Lower leg skin (tissue), 4 donors: ENCODE measurements at places on chromosomes 2 and 18.

DNA sequence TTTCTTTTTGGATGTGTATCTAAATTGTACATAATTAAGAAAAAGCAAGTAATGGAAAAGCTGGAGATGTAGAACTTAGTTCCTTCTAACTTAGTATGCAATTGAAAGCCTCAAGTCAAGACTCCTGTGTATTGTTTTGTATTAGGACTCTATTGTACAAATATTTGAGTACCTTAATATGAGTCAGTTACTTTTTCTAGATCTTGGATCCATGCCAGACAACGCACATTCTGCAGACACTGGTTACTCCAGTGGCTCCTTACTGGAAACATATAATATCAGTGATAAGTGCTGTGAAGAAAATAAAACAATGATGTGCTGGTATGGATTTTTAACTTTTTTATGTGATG lies 1.5 kb downstream of the SLC39A10 start:
- DNase-seq = no peak

- DNase-seq = no peak
These were observed 6.7 kb upstream of the LCT start for GRCh38 chr2:135843671-135844070.

DNA sequence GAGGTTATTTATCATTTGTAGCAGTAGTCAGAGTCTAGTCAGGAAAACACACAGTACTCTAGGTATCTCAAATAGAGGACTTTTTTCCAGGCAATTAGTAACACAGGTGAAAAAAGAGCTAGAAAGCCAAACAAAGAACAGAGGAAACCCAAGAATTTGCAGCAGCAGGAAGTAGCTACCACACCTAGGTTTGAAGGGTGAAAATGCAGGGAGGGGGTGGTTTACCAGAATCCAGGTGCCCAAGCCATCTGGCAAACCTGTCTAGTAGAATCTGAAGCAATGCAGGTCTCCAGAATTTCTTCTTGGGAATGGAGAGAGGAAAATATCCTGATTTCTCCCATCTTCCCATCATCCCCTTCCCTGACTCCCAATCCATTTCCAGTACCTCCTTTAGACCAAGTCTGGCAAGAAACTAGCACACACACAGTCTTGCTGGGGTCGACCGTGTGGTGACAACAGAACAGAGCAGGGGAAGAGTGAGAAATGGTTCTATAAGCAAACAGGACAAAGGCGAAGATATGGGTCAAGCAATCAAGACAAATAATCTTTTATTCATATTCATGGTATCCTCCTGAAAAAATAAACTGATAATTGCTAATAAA lies 231.9 kb upstream of the MMADHC start:
- no peak for DNase-seq

DNA sequence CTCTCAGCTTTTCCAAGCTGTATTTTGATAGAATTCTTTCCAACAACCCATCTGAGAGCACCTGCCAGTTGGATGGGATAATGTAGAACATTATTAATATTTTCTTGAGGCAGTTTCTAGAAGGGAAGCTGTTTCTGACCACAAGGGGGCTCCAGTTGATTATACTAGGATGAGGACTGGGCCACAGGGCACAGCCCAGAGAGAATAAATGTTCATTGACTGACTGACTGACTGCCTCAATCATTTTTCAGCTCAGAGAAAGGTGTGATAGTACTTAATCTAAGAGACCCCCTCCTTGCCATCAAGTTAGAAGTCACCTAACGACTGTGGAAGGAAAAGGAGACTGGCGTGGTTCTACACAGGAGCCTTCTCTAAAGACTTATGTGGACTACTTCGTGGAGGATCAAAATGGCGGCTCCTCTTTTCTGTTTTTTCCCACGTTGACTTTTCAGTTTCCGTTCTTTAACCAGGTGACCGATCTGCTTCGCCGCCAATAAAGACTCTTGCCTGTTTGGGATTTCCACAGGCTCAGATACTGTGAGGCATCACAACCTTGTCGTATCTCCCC lies 31.9 kb upstream of the CREG2 start:
- peak; percentile 54 for DNase-seq

DNA sequence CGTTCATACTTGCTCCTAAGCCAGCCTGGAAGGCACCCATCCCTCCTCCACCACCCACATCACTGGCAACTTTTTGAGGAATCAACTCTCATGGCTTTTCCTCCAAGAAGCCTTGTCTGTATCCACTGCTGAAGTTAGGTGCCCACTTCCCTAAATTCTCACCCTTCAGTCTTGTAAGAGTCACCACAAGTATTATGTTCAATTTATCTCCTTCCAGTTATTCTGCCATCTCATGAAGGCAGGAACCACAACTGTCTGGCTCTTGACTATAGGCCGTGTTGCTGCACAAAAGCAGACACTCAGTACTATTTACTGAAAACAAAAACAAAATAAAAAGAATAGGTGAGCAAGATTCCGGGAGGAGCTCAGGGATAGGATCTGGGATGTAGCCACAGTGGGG lies 234.8 kb downstream of the CYRIA start:
- no peak for DNase-seq

- no peak for DNase-seq
These were observed 209.4 kb upstream of the TRIB2 start for GRCh38 chr2:12507295-12507694.

- no peak for DNase-seq
These were observed 59.1 kb downstream of the CMPK2 start for GRCh38 chr2:6806604-6807003.

- no peak for DNase-seq
These were observed 123.0 kb downstream of the MAP4K4 start for GRCh38 chr2:101820519-101820918.

- DNase-seq = peak; percentile 81
These were observed 60.0 kb upstream of the OTOS start for GRCh38 chr2:240200230-240201051.

GRCh38 chr2:227006189-227006897 lies 157.7 kb downstream of the COL4A4 start:
- no peak for DNase-seq

DNA sequence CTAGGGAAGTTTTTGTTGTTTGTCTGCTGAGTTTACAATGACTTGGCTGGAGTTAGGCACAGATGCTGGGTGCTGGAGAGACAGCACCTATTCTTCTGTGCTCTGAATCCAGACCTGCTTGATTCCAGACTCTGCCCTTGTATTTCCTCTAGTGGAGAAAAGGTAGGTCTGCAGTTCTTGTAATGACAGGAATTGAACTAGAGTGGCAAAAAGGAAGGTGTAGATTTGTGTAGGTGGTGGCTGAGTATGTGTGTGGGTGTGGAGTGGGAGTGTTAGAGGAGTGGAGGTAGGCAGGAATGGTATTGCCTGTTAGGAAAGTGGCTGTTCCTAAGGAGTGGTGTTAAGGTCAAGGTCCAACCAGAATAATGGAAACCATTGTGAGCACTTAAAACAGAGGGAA lies 71.9 kb upstream of the LYPD6 start:
- DNase-seq = no peak

GRCh38 chr2:157439824-157440186 lies 4.1 kb downstream of the CYTIP start:
- DNase-seq = no peak

GRCh38 chr2:229521576-229521975 lies 192.8 kb downstream of the DNER start:
- no peak for DNase-seq

- DNase-seq = no peak
These were observed 44.5 kb downstream of the PKDCC start for GRCh38 chr2:42092084-42092996.

- DNase-seq = no peak
These were observed 290.4 kb upstream of the RBMS1 start for GRCh38 chr2:160784034-160784433.

DNA sequence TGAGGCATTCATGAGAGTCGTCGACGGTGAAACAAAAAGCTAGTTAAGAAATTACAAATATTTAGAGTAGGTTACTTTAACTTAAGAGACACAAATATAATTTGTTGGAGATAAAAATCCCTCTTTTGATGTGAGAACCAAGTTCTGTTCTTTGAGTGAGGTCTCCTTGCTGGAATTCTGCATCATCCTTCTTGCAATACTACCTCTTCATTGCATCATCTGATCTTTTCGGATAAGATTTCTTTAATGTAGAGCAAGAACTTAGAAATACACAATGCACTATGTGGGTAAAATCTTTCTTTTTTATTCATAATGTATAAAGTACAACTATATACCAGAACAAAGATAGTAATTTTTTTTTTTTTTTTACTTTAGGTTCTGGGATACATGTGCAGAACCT lies 118.4 kb downstream of the ARL4C start:
- no peak for DNase-seq

DNA sequence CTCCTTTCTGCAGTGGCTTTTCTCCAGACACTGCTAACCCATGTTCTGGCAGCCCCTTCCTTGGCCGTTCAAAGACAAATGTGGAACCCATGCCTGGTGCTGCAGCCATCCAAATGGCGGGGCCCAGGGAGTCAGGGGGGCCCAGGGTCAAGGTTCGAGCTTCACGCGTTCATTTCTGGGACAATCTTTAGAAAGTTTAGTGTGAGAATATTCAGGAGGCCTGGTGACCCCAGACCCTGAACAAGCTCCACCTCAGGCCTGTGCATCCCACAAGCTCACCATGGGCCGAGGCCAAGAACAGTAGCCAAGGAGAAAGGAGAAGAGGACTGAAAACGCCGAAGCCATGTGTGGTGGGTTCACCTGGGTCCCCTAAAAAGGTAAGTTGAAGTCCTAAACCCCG lies 54.4 kb downstream of the ANKMY1 start:
- peak; percentile 53 for DNase-seq

GRCh38 chr2:121099329-121100290 lies 185.4 kb downstream of the TFCP2L1 start:
- DNase-seq = no peak

DNA sequence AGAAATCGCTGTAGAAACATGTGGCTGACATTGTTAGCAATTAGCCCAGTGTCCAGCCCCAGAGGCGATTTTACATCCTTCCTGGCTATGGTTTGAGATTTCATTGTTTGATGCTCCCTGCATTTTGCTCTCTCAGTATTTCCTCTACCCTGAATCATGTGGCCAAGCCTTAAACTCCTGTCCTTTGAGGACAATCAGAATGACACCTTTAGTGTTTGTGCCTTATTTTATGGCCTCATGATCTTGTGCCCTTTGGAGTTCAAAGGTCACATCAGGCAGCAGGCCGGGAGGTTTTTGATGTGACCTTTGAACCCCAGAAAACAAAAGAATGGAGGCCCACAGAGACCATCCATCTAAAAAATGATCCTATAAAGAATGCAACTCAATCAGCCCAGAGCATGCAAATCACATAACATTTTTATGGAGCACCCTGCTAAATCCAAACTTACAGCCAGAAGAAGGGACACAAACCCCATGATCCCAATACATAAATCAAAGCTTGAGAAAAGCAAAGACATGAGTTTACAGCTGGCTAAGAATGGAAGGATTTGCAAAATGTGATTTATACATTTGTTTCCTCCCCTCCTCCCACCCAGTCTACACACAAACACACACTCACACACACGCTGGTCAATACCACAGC lies 52.5 kb downstream of the FECH start:
- DNase-seq = no peak

DNA sequence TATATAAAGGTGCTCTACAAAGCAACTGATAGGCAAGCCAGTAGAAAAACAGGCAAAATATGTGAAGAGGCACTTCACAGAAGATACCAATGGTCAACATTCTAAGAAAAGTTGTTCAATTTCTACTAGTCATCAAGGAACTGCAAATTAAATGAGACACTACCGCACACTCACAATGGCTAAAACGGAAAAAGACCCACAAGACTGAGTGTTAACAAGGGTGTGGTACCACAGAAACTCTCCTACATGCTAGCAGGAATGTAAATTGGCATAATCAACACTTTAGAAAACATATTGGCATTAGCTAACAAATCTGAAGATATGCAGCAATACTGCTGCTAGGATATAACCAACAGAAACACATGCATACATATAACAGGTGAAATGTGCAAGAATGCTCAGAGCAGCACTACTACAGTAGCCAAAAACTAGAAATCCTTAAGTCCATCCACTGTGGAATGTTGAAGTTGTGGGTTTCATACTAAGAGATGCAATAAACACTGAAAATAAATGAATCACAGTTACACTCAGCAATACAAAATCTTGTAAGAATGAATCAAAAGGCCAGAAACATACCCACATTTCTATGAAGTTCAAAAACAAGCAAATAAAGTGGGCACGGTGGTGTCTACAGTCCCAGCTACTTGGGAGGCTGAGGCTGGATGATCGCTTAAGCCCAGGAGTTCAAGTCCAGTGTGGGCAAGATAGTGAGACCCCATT lies 9.2 kb downstream of the RNU4ATAC start:
- DNase-seq = no peak

GRCh38 chr2:150538651-150539201 lies 51.3 kb upstream of the RND3 start:
- DNase-seq = no peak

DNA sequence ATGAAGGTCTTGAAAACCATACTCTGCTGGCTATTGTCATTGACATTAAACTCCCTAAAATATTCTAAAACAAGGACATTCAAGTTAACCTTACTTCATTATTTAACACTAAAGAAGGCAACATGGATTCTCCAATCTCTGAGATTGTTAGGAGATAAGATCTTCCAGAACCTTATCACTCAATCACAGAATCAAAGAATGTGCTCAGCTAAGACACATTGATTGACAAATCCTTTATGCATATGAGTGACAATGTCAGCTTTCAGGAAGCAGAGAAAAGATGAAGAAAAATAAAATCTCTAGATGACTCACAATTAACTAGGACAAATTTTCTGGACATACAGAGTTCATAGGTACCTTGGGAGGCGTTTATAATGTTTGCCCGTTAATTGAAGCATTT lies 787.2 kb downstream of the TSN start:
- DNase-seq = no peak

DNA sequence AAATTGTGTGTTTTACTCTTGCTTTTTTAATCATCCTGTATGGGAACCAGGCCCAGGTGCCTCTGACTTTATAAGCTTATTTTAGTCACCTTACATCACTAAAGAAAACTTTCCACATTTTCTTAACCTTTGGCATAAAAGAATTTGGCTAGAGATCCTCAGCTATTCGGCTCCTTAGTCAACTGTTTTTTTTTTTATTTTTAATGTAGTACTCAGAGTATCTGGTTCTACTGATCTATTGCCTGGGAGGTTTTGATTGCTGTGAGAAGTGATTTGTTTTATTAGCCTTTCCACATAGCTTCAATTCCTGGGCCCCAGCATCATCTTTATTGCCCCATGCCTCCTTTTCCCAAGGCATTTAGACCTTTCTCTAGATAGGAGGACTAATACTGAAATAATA lies 121.0 kb downstream of the MYO1B start:
- no peak for DNase-seq

DNA sequence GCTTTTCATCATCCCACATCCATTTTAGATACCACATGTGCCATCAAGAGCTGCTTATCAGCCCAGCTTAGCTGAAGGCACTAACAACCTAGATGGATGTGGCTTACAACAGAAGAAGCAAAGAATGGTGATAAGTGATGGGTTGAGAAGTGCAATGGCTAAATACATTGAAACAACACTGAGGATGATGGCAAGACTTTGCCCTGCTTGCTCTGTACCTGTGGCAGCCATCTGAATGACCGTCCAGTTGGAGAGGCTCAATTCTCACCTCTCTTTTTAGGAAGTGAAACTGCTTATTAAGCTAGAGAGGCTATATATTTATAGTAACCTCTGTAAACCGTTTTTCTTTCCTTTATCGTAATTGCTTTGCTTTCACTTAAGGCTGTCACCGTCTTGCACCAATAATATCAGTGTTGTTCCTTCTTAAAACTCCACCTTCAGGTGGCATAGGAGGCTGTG lies 5.7 kb downstream of the GPATCH11 start:
- no peak for DNase-seq

GRCh38 chr2:13102397-13103063 lies 385.8 kb downstream of the TRIB2 start:
- no peak for DNase-seq
